Activated CD4-positive, alpha-beta T cell treated with anti-CD3 and anti-CD28 coated beads for 1 hour (primary cell): ENCODE measurements at places on chromosomes 7 and 10.

DNA sequence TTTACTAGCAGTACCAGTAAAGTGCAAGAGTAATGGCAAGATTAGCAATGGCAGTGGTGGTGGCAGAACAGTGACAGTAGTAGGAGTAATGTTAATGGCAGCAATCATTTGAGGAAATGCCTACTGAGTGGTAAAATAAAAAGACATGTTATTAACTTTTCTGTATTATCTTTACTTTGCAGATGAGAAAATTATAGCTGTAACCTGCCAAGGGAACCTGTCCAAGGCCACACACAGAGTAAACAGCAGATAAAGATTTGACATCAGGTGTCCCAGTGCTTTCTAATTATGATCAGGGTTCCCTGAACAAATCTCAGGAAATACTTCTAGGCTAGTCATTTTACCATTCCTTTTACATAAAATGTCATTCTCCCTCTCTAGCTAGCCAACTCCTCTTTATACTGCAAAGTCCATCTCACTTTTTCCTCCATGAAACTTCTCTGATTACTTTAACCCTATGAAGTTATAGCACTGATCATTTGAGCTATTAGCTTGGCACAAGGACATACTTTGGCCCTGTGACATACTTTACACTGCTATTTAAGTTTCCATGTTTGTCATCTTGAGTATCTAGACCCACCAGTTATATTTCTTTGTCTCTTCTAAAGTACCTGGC lies 219.1 kb downstream of the TAX1BP1 start:
- DNase-seq, result no peak

GRCh38 chr7:2585446-2585845 lies 26.7 kb downstream of the IQCE start:
- no peak for DNase-seq

DNA sequence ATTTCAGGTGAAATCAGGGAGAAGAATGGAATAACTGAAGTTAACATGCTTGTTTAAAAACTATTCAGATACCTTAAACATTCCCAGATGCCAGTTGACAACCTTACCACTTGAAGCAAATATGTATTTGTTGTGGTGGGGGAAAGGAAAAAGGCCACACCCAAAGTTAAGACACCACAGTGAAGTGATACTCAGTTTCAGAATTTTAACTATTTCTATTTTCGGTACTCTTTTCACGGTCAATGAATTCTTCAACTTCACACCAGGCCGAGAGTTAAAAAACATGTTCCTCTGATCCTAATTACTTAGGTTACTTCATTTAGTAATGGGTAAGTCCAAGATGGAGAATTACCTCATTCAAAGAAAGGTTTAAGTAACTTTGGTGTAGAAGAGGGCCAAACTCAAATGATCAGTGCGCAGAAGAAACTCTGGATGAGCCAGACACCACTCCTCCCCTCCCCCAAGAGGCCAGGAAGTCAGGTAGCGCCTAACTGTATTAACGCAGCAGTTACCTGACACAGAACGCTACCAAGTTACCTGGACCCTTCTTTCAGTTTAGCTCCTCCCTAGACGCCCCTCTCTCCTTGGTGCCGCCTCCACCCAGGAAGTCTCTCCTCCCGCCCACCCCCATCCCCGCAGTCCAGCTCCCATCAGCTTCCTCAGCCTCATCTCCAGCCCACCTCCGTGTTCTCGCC lies 700 bp downstream of the MTPN start:
- no peak for DNase-seq

DNA sequence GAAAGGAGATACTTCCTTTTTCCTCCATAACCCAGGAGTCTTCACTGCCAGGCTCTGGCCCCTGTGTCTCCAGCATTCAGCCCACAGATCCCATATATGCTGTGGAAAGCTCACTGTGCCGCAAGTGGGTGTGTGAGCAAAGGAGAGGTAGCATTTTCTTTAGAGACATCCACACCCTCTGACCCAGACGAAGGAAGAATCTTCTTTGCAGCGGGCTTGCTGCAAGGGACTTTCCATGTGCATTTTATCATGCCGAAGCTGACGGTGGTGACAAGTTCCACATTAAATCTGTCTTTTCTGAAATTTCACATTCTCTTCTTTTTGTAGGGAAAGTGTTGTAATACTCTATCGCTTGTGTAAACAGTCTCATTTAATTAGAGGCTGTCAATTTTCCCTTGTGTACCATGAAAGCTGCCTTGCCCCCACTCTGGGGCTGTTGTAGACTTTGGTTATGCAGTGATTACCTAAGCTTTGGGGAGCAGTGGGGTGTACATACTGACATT lies 409.5 kb downstream of the SUGCT start:
- no peak for DNase-seq
